NK-92 treated with Interleukin-12 subunit alpha and Interleukin-12 subunit beta, amount 100 ng/mL, for 24 hours (cell line): ENCODE measurements at places on chromosomes 6 and 20.
A peak's percentile ranks its signal among the peaks of the same experiment; 100 is the strongest.

- no peak for DNase-seq
Observed at GRCh38 chr6:155222506-155222905, 41.3 kb upstream of the CLDN20 start.

- DNase-seq = no peak
Observed at GRCh38 chr20:12074111-12074655, 156.5 kb downstream of the BTBD3 start.

DNA sequence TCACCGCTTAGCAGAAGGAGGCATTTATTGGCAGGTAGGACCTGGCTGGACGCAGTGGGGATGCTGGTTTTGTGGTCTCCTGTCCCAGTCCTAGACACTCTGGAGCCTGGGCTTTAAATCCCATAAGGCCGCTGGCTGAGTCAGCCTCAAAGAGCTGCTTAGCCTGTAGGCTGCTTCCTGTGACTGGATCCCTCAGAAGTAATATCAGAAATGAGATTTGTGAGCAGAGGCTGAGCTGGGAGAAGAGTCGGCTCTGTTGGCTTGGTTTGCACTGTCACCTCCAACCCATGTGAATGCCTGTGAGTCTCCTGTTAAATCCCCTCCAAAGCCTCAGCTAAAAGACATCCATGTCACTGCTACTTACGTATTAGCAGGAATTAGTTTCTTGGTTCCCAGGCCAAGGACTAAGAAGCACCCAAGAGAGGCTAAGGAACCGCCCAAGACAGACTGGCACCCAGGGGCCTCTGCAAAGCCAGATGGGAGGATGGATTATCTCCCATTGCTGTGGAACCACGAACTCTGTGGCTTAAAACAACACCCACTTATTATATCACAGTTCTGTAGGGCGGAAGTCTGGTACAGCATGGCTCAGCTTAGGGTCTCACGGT is 289.4 kb downstream of the CDC5L start:
- no peak for DNase-seq

GRCh38 chr6:39166189-39166911 is 51.4 kb upstream of the SAYSD1 start:
- DNase-seq = peak; percentile 72

- no peak for DNase-seq
Observed at GRCh38 chr6:84390851-84391250, 163.4 kb upstream of the CEP162 start.

DNA sequence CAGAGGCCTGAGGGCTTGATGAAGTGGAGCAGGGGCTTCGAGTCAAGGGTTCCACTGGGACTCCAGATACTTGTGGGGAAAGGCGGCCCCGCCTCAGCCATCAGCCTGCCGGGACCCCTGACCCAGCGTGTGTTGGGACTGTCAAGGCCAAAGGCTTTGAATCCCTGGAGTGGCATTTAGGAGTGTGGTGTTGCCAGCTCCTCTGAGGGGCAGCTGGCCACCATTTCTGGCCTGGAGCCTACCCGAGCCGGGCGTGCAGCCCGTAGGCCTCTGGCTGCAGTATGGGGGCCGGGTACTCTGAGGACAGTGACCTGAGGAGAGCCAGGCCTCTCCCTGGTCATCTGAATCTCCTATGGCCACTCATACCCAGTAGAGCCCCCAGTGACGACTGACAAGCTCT is 40.0 kb downstream of the RRBP1 start:
- DNase-seq = no peak

DNA sequence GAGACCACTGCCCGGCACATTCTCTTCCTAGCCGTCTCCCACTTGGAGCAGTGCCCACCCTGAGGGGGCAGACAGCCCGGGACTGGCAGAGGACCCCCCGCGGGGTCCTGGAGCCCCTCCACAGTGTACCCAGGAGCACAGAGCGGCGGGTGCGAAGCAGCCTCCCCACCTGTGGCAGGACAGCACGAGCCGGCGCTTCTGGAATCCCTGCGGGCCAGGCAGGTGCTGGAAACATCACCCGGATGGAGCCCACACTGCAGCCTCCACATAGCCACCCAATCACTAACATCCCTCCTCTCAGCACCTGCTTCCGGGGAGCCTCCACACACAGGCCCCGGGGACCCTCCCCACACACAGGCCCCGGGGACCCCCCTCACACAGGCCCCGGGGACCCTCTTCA is 18.7 kb downstream of the GATA5 start:
- DNase-seq = no peak

DNA sequence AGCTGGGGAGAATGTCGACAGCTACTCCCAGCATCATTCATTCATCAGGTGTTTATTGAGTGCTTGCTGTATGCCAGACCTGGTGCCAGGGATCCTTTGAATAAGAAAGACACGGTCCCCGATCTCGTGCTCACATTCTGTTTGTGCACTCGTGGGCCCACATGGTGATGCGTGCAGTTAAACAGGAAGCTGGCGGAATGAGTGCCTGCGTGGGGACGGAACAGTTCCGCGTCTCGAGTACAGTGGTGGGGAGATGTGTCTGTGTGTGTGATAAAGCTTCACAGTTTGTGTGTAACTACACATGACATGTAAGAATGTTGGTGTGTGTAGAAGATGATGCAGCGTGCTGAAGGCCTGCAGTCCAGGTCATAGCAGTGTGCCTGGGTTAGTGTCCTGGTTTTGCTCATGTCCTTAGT is 6.5 kb downstream of the RBM38 start:
- no peak for DNase-seq

DNA sequence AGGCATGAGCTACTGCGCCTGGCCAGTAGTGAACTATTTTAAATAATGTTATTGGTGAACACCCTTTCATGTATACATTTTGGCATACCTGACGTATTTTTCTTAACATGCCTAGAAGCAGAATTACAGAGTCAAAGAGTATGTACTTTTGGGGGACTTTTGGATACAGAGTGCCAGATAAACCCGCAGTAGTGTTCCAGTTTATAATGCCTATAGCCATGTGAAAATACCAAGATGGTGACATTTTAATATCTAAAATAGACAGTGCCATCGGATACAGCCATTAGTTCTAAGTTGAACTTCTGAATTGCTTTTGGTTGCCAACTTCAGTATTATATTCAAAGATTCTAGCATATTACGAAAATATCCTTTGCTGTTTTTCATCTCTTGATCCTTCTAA is 20.3 kb downstream of the TM9SF4 start:
- DNase-seq = no peak

DNA sequence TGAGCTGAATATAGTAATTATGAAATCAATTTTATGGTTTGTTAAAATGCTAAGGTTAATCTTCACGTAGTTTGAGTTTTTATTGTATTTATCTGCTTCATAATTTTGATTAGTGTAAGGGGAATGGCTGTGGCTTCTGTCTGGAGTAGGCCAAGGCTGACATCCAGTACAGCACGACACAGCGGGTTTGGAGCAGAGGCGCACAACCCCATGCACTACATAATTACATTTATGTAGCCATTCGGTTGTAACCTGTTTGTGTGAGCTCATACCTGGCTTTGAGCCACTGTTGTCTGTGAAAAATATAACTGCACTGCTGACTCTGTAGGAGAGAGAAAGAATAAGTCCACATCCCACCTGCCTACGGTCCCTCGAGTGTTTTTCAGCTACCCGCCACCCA is 615.5 kb downstream of the EYS start:
- no peak for DNase-seq

DNA sequence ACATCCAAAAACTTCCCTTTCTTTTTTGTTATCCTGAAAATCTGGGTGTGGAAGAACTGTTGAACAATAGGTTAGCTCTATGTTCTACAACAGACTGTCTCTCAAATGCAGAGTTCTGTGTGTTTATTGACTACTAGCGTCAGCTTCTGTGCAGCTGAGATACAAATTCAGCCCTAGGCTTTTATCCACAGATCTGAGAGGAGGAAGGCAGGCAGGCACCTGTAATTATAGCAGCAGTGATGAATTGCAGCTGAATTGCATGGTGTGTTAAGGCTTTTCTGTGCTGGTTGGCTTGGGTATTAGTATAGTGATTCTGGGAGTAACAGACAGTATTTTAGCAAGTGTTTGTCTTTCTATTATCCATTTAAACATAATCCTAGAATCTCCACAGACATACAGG is 24.4 kb downstream of the GRIK2 start:
- DNase-seq = no peak

GRCh38 chr6:130362128-130362527 is 3.7 kb upstream of the TMEM200A start:
- no peak for DNase-seq

GRCh38 chr6:6971369-6971768 is 136.4 kb upstream of the RREB1 start:
- no peak for DNase-seq

DNA sequence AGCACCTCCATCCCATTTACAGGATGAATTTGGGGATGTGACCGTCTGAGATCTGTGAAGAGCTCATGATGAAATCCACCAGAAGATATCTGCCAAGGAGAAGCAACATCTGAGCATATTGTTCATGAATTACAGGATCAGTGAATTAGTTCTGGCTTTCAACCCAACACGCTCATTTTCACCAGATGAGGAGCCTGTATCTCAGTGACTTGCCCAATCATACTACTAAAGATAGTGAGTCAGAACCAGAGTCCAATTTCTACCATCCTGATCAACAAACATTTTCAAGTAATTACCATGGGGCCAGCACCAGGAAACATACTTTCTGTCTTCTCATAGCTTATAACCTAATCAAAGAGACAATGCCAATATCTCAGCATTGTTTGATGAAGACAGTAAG is 116.6 kb downstream of the ZDHHC14 start:
- no peak for DNase-seq

GRCh38 chr6:8391934-8392333 is 43.4 kb downstream of the SLC35B3 start:
- DNase-seq = no peak

GRCh38 chr6:158764183-158764849 is 54.9 kb downstream of the EZR start:
- no peak for DNase-seq

DNA sequence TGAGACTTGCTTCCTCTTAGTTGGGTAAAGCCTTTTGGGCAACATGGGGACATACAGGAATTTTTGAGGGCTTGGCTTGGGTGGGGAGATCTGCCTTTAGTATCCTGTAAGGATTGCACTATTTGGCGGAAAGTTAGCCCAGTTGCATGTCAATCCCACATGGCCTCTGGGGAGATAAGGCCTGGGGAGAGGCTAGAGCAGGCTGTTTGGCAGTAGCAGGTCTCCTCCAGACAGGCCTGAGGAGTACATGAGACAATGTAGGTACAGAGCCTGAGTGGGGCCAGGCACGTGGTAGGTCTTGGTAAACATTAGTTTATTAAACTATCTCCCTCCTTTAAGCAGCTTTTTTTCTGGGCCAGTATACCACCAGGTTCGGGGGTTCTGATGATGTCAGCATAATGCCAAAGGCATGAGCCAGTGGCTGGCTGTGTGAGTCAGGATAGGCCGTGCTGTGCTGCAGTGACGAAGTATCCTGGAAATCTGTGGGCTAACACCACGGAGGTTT is 147.9 kb downstream of the VEGFA start:
- no peak for DNase-seq

GRCh38 chr6:2855061-2855519 is 13.4 kb upstream of the SERPINB1 start:
- DNase-seq = no peak

DNA sequence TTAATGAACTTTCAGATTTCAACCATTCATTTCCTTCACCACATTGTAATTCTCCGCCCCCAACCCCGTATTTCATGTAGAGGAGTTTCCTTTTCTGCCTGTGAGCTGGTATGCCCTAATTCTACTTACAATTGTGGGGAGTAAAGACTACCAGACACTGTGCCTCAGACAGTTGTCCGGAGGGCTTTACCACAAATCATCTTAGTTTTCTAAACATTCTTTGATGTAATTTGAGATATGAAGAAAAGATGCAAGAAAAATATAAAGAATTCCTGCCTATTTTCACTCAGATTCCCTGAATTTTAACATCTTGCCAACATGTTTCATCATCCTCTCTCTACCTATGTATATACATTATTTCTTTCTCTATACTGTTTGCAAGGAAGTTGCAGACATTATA is 28.3 kb upstream of the LOC128125822 start:
- DNase-seq = no peak

DNA sequence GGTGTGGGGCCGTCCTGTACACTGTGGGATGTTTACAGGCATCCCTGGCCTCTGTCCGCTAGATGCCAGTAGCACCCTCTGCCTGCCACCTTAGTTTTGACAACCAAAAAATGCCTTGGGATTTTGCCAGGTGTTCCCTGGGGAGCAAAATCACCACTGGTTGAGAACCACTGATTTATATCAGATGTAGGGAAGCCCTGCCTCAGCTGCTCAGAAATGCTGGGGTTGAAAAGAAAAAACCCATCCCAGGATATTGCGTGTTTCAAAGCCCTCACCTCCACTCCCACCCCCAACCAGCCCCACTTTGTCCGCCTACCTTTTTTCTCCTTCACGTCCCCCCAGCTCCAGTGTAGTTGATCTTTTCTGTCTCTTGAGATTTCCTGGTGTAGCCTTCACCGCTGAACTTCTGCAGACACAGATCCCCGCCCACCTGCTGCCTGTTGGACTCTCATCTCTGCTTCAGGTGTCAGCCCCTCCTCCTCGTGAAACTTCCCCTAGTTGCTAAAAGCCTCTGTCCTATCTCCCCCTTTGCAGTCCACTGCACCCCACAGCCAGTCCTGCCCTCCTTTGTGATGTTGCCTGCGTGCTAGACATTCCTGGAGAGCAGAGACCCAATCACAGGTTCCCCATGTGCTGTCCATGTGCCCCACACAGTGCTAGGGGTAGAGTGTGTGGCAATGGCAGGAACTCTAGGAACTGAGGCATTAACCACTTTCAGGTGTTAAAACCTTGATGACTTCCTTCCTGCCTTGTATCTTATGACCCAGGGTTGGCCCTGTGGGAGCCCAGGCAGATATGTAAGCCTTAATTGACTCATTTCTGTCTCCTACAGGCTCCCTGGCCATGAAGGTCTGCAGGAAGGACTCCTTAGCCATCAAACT is 98.9 kb downstream of the TBC1D7 start:
- peak; percentile 74 for DNase-seq

DNA sequence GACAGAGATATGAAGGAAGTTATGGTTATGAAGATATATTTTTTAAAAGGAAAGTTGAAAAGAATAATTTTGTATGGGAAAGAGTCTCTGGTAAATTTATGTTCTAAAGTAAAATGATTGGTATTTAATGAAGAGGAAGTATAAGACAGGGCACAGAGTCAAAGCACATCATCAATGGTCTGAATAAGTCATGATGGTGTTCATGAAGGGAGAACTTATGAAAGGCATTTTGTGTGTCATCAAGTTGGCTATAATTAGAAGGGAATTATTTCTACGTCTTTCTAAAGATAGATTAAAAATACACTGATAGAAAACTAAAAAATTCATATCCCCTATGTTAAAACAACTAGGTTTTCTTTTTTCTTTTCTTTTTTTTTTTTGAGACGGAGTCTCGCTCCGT is 21.4 kb upstream of the SNAI1 start:
- no peak for DNase-seq

GRCh38 chr20:23207826-23208540 is 121.9 kb upstream of the CD93 start:
- DNase-seq = no peak

- DNase-seq = no peak
Observed at GRCh38 chr20:35600993-35601973, 14.3 kb upstream of the SPAG4 start.

GRCh38 chr20:50379049-50379990 is 130.9 kb upstream of the PTPN1 start:
- DNase-seq = no peak

GRCh38 chr20:33541074-33541473 is 51.2 kb downstream of the CBFA2T2 start:
- DNase-seq = no peak

GRCh38 chr6:143408787-143409162 is 41.7 kb downstream of the ADAT2 start:
- no peak for DNase-seq
